ENCODE measurements at places on chromosomes 6 and 20.
A peak's percentile ranks its signal among the peaks of the same experiment; 100 is the strongest.

- DNase-seq: peak; percentile 78
These were observed 118.7 kb downstream of the HFE start for GRCh38 chr6:26205625-26206574.

- DNase-seq: no peak
These were observed 5.7 kb upstream of the RAB5IF start for GRCh38 chr20:36599912-36600345.

GRCh38 chr20:58167759-58168158 is 60.7 kb downstream of the ANKRD60 start:
- no peak for DNase-seq

DNA sequence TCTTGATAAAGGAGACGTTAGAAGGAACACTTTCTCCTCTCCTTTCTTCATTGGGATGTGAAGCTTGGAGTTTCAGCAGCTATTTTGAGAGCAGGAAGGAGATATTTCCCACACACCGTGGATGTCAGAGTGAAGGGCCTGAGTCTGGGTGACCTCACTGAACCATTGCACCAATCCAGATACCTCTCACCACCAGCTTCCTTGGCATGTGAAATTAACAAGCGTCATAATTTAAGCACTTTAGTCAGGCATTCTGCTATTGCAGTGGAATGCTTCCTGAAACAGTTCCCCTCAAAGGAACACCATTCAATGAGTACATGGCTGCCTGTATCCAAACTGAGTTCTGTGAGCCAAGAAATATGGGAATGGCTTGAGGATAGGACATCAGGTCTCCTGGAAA is 83.7 kb downstream of the CHMP4B start:
- DNase-seq: no peak
